ENCODE measurements at places on chromosomes 16 and 17.

DNA sequence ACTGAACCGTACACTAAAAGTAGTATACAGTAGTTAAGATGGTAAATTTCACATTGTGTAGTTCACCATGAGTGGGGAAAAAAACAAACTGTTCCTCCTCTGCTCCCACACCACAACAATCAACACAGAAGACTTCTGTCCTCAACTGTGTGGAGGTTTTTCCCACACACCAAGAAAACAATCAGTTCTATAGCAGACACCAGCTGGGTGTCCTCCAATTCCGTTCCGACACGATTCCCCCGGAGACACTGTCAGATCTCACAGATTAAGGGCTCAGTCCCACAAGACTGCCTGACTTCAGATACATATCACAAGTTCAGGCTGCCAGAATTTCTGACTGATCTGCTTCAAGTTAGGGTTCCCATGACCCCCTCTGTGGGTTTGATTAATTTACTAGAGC lies 31.8 kb downstream of the BBS2 start:
- no peak for DNase-seq

DNA sequence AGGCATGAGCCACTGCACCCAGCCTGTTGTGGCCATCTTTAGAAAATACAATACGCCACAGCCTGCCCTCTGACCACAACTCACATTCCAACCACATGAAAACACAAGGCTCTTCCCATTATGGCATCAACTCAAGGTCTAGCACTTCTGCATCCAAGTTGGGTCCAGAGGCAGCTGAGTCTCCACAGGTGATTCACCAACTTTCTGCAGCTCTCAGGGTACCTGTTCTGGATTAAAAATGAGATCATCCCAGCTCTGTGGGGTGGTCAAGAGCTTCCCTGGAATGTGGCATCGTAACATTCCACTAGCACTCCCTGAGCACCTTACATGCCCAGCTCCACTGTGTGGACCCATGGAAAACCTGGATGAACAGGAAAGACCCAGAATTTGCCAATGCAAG lies 9.9 kb upstream of the GUCY2D start:
- DNase-seq: no peak

GRCh38 chr17:51427323-51427811 lies 167.0 kb downstream of the UTP18 start:
- no peak for DNase-seq

DNA sequence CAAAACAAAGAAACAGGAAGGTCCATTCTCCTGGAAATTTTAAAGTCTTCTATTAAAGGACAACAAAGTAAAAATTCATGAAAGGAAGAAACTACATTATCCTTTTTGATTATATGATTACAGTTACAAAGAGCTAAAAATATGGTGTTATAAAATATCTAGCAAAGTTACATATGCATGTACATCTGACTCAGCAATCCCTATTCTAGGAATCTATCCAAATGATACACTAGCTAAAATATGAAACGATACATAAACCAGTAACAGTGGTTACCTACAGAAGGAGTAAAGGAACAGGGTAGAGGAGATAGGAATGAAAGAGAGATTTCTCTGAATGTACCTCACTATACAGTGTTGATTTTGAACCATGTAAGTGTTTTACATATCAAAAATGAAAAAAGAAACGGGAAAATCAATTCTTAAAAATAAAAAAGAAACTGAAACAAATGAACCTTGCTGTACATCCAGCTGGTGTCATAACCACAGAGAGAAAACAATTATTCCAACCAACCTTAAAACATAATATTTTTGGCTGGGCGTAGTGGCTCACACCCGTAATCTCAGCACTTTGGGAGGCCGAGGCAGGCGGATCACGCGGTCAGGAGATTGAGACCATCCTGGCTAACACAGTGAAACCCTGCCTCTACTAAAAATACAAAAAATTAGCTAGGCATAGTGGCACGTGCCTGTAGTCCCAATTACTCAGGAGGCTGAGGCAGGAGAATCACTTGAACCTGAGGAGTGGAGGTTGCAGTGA lies 41.4 kb downstream of the HYDIN start:
- no peak for DNase-seq

GRCh38 chr17:1216217-1217088 lies 36.7 kb upstream of the ABR start:
- DNase-seq: no peak

- DNase-seq: no peak
Measured at GRCh38 chr16:52469091-52469490, 77.9 kb downstream of the TOX3 start.

- no peak for DNase-seq
Measured at GRCh38 chr16:17222871-17223401, 247.8 kb downstream of the XYLT1 start.

DNA sequence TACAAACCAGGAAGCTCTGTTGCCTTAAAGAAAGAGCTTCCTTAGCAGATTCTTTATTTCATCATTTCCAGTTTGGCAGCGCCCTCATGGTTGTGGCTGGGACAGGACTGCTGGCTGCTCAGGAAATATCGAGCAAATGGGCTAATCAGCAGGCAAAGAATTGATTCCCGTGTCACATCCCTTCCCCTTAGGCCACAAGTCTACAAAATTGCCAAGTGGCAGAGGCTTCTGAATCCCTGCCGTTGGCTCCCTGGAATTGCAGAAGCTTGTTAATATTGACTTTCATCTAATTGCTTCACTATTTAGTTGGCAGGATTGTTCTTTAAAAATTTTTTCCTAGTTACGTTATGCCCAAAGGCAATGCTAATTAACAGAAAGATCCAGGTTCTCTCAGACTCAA lies 456.3 kb upstream of the ERCC4 start:
- no peak for DNase-seq

GRCh38 chr16:65268331-65268730 lies 146.5 kb upstream of the CDH11 start:
- no peak for DNase-seq

GRCh38 chr17:41614098-41614497 lies 1.5 kb upstream of the KRT16 start:
- no peak for DNase-seq

DNA sequence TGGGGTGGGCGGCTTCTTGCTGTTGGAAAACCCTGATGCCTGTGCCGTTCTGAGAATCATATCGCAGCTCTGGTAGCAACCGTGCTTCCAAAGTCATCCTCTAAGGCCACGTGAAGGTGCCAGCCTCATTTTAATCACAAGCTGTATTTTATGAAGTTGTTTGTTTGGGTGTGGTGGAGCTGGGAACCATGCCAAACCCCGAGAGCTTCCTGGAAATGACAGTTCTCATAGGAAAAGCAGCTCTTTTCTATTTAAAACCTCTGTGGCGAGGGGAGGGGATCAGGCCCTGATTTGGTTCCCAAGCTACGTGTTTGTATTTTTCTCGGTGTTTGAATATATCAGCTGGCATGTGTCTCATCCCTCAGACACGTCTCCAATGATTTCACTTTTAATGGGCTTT lies 21.7 kb downstream of the KNOP1 start:
- peak; percentile 57 for DNase-seq

DNA sequence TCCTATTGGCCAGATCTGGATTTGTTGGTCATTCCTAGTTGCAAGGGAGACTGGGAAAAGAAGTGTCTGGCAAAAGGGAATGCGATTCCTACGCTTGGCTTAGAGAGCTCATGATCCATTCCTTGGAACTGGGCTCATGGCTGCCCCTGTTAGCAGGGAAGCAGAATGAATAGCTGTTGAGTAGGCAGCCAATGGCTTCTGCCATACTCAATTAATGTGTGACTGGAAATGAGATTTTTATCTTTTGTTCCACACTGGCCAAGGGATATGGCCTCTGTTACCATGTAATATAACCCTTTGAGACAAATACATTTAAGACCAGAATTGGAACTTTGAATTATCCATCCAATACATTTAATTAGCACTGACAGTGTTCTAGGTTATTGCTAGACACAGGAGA lies 31.0 kb downstream of the FTO start:
- DNase-seq: no peak

DNA sequence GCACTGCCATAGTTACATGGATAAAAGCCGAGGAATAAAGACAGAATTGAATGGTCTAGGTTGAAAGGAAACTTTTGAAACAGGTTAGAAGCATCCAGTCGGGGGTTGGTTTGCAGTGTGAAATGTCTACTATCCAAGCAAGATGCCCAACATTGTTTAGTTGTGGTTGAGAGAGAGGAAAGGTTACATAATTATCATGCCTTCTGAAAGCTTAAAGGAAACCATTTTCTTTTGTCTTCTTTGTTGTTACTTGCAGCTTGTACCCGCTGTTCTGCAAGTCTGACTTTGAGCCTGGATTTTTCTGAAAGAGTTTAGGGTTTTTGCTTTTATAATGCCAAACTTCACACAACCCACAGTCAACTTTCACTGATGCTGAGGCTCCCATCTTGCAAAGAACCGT lies 167.9 kb downstream of the AXIN2 start:
- no peak for DNase-seq

DNA sequence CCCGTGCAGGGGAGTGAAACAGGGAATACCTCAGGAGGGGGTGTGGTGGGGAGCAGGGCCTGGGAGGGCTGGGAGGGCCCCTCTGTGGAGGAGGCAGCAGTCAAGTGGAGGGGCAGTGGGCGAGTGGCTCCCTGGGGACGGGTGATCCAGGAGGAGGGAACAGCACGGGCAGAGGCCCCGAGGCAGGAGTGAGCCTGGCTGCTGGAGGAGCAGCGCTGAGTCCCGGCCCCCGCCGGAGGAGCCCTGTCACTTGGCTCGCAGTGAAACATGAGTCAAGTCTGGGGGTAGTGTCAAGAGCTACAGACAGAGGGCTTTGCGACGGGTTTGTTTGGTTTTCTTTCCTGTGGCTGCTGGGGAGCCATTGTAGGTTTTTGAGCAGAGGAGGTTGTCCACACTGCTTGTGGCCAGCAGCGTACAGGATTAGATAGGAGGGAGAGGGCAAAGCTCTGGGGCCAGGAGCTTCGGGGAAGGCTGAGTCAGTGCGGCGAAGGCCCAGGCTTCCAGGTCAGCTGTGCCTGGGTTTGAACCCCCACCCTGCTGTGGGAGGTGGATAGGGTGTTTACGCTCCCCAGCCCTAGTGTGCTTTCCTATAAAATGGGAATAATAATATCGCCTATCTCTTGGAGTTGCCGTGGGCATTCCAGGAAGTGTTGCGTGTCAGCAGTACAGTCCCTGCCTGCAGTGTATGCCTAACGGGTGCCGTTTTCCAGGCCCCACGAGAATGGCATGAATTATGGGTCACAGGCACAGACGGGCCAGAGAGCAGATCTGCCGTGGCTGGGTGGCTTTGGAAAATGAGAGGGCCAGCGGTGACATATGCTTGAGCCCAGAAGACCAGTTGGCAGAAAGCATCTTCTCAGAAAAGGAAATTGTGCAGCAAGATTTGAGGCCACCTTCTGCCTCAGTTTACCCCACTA lies 115.9 kb upstream of the CIBAR2 start:
- no peak for DNase-seq

DNA sequence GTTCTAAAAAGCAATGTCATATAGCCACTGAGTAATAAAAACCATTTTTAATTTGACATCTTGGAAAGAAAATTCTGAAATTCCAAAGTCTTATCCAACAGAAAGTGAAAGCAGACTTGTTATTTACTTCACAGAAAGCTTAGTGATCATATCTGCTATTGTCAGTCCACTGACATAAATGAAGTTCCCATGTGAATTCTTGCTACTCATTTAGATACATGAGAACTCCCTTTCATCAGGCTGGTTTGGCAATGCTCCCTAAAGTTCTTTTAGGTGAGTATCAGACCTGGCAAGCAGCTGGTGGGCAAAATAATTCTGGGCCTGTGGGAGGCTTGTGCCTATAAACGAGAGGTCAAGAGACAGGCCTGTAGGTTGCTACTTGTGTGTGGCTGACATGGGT lies 23.4 kb downstream of the NME2 start:
- no peak for DNase-seq

DNA sequence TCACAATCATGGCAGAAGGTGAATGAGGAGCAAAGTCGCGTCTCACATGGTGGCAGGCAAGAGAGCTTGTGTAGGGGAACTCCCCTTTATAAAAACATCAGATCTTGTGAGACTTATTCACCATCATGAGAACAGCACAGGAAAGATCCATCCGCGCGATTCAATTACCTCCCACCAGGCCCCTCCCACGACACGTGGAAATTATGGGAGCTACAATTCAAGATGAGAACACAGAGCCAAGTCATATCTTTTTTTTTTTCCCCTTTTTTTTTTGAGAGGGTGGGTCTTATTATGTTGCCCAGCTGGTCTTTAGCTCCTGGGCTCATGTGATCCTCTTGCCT lies 60.0 kb downstream of the RPTOR start:
- DNase-seq: no peak

- DNase-seq: no peak
Measured at GRCh38 chr16:47886631-47887415, 269.0 kb downstream of the ABCC12 start.

- no peak for DNase-seq
Measured at GRCh38 chr17:17667947-17668346, 13.3 kb upstream of the RAI1 start.

DNA sequence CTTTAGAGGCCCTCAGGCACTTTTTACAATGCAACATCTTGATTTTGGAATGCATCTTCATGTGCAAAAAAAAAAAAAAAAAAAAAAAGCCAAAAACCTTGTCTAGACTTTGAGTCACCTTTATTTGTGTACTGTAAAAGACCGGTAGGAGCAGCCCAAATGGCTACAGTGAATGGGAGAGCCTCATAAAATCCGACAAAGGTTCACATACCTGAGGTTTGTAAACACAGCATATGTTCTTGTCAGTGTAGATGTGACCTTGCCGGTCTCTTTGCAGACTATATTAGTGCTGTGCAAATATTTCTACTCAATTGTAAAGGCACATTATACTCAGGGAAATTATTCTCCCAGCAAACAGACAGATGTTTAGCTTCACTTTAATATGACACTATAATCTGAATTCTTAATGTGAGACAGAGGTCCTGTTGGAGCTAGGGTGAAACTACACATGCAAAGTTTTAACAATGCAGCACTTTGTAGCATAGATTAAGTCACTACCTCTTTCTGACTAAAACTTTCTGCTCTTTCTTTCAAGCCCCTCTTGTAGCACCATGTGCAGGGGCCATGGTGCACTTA lies 211.3 kb downstream of the CA10 start:
- DNase-seq: no peak

DNA sequence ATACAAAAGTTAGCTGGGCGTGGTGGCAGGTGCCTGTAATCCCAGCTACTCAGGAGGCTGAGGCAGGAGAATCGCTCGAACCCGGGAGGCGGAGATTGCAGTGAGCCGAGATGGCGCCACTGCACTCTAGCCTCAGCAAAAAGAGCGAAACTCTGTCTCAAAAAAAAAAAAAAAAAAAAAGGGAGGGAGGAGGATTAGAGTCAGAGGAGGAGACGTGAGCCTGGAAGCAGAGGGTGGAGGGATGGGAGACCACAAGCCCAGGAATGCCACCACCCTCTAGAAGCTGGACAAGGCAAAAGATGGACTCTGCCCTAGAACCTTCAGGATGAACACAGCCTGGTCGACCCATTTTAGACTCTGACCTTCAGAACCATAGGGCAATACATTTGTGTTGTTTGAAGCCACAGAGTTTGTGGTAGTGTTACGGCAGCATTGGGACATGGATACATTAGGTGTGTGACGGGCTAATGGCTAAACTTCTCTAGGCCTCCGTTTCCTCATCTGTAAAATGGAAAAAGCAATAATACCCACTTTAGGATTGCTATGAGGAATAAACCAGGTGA lies 2.1 kb upstream of the SMIM22 start:
- no peak for DNase-seq
